ENCODE measurements at places on chromosomes 16 and 17.

GRCh38 chr17:74001145-74001544 lies 202.3 kb upstream of the RPL38 start:
- DNase-seq, result no peak
- no peaks in the 10 kb centered on the region for H3K4me1 ChIP-seq
- H3K36me3 ChIP-seq, result no peaks in the 10 kb centered on the region
- peaks cover 45% of the 10 kb centered on the region for H3K27me3 ChIP-seq
- no peak overlapping the region for H3K27ac ChIP-seq

DNA sequence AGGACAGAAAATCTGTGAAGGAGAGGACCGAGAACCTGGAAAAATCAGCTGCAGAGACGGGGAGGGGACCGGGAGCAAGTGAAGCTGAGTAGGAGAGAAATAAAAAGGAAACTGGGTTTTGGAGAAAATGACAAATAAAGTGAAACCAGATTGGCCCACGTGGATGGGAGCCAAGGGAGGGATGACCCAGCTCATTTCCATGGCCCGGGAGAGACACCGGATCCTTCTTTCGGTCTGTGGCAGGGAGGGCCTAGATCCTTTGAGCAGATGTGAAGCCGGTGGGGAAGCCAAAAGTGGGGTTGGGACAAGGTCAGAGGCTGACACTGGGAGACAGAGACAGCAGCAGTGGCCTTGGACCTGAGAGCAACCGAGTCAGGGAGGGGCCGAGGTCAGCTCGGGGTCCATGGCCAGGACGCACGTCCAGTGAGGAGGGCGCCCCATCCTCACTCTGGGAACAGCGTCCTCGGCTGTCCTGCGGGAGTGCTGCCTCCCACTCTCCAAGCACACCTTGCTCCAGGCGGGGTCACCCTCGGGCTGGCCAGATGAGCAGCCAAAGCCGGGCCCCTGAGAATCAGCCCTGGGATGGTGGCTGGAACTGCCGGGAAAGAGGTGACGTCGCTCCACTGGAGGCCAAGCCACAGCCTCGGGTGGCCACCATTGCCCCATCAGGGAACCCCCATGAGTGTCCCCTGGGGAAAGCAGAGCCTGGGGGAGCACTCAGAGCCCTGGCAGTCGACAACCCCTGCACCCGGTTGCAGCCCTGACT lies 50.8 kb upstream of the CDR2 start:
- H3K4me1 ChIP-seq, result no peaks in the 10 kb centered on the region
- no peaks in the 10 kb centered on the region for H3K27me3 ChIP-seq
- peaks cover 13% of the 10 kb centered on the region for H3K36me3 ChIP-seq
- no peak overlapping the region for H3K4me3 ChIP-seq

DNA sequence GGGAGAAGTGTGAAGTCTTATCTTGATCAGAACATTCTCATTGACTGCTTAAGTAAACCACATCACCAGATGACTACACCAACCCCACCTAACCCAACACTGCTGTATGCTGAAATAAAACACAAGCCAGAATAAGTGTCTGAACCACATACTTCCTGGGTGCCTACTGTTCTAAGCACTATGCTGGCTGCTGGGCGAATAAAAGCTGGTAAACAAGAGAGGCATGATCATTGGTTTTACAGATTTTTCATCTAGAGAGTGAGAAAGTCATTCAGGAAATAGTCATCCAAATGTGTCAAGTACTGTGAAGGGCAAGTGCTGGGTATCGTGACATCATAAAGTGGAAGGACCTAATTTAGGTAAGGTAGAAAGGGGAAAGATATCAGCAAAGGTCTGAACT lies 199.0 kb upstream of the SOX9 start:
- H3K4me3 ChIP-seq, result no peak overlapping the region
- no peaks in the 10 kb centered on the region for H3K36me3 ChIP-seq
- H3K27ac ChIP-seq, result no peak overlapping the region
- H3K27me3 ChIP-seq, result no peaks in the 10 kb centered on the region
- DNase-seq, result no peak

- no peak for DNase-seq
- H3K4me3 ChIP-seq, result no peak overlapping the region
- no peaks in the 10 kb centered on the region for H3K27me3 ChIP-seq
- H3K4me1 ChIP-seq, result no peaks in the 10 kb centered on the region
- no peaks in the 10 kb centered on the region for H3K36me3 ChIP-seq
- no peak overlapping the region for H3K27ac ChIP-seq
These were observed 18.6 kb downstream of the IGFBP4 start for GRCh38 chr17:40461732-40462342.

GRCh38 chr17:37068266-37068665 lies 119.5 kb downstream of the AATF start:
- H3K4me1 ChIP-seq, result no peaks in the 10 kb centered on the region
- H3K27me3 ChIP-seq, result peaks cover 2% of the 10 kb centered on the region
- no peak overlapping the region for H3K27ac ChIP-seq
- no peak overlapping the region for H3K4me3 ChIP-seq
- H3K36me3 ChIP-seq, result no peaks in the 10 kb centered on the region

- no peak for DNase-seq
- no peaks in the 10 kb centered on the region for H3K36me3 ChIP-seq
- no peaks in the 10 kb centered on the region for H3K27me3 ChIP-seq
These were observed 708.0 kb upstream of the SOX9 start for GRCh38 chr17:71412803-71413202.

Data from T-cell (primary cell).